ENCODE measurements at places on chromosomes 6 and 20.

- no peak for DNase-seq
Measured at GRCh38 chr6:12598919-12599318, 117.6 kb upstream of the PHACTR1 start.

DNA sequence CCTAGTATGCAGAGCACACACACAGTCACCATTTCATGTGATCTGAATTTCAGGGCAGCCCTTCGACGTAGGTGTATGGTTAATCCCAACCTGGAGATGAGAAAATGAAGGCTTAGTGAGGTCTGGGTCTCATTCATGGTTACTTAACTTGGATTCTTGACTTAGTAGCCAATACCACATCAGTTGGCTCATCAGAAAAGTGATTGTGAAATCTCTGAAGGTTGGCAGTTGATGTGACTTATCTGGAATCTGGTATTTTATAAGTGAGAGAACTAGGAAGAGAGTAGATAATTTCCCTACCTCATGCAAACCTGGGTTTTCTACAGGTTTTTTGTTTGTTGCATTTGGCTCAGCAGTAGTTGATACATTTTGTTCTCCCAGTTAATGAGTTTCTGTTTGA is 123.7 kb downstream of the CCDC170 start:
- no peak for DNase-seq

GRCh38 chr6:152984513-152984872 is 1.7 kb upstream of the FBXO5 start:
- DNase-seq: no peak

- DNase-seq: no peak
Measured at GRCh38 chr6:74656453-74656852, 549.4 kb downstream of the COL12A1 start.

GRCh38 chr20:61357119-61357518 is 105.1 kb downstream of the CDH4 start:
- no peak for DNase-seq

DNA sequence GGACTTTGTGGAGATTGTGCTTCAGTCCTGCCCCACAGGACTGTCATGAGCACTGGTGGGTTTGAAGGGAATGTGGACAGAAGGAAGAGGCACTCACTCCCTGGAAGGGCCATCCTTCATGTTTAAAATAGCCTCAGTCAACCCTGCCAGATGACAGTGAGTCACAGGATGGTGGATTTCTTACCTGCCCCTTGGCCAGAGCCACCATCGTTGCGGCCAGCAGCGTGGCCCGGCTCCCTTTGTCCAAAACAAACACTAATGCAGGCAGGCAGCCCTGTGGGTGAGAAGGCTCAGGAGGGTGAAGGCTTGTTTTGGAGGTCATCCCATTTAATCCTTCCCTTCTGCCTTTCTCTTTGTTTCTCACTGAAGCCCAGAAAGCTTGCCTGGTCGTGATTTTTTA is 422.7 kb downstream of the CD83 start:
- DNase-seq: no peak

GRCh38 chr6:17842934-17843821 is 136.5 kb upstream of the NUP153 start:
- DNase-seq: no peak

DNA sequence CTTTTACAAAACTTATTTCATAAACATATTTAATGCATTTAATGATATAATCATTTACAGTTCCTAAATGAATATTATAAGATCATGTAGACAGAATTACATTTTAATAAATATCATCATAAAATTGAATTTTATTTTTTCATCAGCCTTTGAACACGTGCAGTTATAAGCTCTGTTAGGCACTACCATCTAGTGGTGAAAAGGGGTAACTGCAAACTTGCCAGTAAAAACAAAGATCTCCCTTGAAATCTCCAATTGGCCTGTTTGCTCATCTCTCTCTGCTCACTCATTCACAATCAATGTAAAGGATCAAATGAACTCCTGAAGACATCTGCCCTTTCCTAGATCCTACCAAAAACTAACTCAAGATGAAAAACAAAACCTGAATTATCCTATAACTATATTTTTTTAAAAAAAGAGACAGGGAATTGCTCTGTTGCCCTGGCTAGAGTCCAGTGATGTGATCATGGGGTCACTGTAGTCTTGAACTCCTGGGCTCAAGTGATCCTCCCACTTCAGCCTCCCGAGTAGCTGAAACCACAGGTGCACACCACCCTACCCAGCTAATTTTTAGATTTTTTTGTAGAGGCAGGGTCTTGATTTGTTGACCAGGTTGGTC is 31.7 kb downstream of the SAMHD1 start:
- peak; percentile 69 for DNase-seq

GRCh38 chr6:95142661-95143335 is 434.5 kb upstream of the MANEA start:
- no peak for DNase-seq

GRCh38 chr6:140276133-140276532 is 901.7 kb upstream of the CITED2 start:
- no peak for DNase-seq

DNA sequence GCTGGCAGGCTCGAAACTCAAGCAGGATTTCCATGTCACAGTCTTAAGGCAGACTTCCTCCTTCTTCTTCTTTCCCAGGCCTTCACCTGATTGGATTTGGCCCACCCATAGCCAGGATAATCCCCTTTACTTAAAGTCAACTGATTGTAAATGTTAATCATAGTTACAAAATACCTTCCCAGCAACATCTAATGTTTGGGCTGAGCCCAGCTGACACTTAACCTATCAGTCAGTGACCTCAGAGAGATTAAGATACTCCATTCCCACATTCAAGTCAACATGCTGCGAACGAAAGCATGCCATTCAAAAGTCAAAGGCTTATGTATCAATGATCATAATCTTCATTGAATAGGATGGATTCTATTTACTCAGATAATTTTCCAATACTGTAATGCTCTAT is 16.0 kb downstream of the MAP7 start:
- no peak for DNase-seq

Measured in lung (tissue), 17 donors.